T-helper 1 cell (primary cell): ENCODE measurements at places on chromosomes 16 and 17.

DNA sequence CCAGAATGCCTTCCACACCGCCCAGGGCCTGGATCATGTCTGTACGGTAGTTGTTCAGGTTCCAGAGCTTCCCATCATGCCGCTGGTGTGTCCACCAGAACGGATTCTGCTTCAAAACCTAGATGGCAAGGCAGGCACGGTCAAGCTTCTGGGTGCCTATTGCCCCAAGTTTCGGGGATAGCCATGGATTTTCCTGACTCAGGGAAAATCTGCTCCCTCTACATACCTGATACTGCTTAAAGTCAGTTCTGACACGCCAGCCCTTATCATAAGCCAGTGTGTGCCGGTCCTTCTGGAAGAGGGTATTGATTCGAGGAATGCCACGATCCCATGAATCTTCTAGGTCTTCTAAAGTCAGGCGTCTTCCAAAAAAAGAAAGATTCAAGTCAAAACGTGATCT lies 11.4 kb upstream of the RILP start:
- no peak for DNase-seq

DNA sequence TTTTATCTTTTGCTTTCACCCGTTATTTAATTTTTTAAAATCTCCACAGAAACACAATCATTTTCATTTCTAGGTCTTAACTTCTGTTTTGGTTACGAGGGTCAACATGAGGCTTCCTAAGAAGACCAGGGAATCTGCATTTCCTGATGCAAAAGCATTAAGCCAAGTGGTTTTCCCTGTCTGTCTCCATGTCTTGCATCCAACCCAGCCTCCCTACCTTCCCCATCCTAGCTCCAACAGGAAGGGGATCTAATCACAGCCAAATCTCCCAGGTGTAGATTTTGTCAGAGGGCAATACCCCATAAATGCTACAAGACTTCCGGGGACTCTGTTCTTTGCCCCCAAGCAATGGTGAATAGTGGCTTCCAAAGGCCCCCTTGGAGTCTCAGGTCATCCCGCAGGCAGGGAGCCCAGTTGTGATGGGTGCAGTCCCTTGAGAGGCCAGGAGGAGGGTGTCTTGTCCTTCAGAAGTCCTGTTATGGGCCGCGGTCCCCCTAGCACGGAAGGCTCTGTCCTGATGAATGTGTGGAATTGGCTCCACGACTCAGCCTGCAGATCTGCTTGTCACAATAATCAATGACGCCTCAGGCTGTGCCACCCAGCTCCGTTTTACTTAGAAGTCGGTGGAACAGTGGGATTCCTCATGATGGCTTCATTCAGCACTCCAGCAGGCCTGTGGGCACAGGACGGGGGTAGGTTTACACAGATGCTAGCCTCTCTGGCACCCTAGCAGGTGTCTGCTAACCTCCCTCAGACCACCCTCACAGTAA lies 141.1 kb downstream of the RGS9 start:
- DNase-seq, result no peak

DNA sequence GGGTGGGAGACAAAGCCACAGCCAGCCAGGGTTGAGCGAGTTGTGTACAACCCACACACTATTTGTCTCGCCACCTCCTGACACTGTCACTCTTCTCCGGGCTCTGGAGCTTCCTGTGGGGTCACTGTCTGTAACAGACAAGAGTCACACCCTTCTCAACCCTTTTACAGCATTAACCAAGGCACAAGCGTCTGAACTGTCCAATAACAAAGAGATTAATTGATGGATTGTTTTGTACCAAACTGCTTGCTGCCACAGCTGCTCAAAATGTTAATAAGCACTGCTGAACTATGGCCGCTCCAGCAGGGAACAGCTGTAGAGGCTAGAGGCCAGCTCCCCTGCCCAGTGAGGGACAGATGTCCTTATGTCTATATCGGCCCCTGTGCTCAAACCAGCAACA lies 25.2 kb upstream of the HYDIN start:
- no peak for DNase-seq

DNA sequence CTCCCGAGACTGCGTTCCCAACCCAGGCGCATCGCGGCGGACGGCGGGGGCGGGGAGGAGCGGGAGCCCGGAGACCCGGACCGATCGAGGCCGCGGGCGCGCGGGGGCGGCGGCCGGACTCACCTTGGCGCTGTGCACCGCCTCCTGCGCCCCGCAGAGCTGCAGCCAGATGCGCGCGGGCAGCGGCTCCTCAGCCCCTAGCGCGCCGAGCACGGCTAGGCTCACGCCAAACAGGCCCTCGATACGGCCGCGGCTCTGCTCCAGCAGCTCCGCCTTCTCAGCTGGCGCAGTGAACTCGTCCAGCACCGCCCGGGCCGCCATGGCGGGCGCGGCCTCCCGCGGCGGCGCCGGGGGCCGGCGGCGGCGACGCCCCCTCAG lies 339 bp downstream of the N4BP1 start:
- DNase-seq, result no peak

GRCh38 chr17:5069724-5070123 lies 8.5 kb upstream of the ZFP3 start:
- DNase-seq, result no peak

DNA sequence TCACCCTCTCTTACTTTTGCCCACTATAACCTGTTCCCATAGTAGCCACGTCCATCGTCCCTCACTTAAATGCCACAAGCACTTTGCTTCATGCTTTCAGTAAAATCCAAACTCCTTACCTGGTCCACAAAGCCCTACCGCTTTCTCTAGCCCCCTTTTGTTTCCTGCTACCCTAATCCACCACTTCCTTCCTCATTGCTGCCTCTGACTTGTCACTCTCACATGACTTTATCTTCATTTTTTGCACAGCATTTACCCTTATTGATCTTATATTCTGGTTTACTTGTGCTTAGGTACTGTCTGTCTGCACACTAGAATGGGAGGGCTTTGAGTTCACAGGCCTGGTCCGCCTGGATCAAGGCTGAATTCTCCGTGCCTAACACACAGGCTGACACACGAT lies 340.0 kb downstream of the XYLT1 start:
- DNase-seq, result no peak

DNA sequence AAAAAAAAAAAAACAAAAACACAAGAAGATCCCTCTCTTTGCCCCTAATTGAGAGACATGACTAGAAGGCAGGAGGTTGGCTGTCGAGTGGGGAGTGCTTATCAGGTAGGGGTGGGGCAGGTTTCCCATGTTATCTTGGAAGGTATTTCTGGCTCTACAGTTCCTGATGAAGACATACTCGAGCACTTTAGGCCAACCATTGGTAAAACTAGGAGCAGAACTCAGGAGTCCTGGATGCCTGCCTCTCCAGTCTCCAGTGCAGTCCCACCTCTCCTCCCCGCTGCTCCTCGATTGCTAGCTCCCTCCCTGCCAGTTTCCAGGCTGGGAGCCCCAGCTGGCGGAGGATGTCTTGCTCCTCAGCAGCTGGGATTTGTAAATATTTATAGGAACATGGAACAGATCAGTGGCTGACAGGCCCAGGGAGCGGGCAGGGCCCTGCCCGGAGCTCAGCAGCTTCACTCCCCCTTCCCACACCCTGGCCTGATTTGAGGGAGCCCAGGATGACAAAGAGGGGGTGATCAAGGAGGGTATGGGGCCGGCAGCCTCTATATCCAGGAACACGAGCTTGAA lies 11.4 kb upstream of the C1QL1 start:
- DNase-seq, result no peak

DNA sequence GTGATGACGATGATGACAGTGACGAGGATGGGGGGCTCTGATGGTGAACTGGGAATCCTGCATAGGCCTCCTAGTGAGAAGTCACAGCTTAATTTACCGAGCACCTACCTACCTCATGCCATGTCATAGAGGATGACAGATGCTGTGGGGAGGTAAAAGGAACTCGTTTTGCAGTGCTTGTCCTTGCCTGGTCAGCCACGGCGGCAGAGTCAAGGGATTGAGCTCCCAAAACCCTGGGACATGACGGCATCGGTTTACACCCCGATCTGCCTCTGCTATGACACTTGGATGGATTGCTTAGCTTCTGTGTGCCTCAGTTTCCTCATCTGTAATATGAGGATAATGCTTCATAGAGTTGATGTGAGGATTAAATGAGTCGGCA lies 103.2 kb downstream of the NTN1 start:
- no peak for DNase-seq

- DNase-seq, result no peak
These were observed 15.8 kb downstream of the CMTR2 start for GRCh38 chr16:71273384-71273783.

DNA sequence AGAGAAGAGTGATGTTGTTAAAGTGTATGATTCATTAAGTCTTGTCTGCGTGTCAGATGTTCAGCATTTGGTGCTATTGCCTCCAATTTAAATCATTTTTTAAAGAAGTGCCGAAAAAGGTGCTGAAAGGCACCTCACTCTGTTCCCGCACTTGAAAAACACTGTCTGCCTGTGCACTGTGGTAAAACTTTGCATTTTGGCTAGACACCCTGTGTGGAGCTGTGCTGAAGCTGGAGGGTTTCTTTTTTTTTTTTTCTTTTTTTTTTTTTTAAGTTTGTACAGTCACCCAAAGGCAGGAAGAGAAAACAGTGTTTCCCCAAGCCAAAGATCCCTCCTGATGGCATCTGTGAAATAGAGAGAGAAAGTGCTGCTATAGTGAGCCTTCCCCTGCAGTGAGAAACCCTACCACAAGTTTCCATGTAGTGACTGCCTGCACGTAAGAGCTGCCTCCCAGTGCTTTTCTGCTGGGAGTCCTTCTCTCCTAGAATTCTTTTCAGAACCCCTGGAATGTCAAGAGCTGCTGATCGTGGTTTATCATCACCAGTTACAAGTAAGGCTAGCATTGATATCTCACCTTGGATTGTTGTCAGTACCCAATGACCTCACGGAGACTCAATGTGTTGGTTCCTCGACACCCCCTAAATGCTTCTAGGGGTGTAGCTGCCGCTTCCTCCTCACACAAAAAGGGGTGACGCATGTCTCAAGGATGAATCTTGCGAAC lies 116.0 kb upstream of the SOX9 start:
- no peak for DNase-seq

DNA sequence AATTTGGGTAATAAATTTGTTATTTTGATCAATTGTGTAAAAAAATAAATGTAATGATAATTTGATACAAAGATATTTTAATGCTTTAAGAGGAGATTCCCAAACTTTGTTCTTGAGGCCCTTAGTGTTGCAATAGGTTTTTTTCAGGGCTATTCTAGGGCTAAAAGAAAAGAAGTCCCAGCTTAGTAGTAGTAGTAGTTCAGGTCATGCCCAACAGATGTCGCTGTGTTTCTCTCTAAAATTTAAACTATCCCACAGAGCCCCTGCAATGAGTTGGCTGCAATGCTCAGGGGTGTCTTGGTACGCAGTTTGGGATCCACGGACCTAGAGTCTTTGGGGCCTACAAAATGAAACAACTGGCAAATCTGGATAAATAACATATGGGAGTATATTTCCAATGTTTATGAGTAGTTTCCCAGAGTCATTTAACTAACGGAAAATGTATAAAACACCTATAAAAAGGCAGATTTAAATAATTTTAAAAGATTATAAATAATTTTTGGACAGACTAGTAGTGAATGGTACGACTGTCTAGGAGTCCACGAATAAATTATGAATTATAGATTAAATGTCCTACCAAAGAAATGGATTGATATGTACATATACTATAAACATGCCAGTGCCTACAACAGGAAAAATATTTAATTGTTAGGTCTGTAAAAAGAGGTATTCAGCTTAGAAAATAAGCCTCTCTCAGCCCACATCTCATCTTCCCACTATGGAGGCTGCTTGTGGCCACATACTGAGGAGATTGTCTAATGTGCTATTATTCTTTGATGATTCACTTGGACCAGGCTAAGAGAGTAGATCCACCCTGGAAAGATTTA lies 228.5 kb upstream of the PMFBP1 start:
- DNase-seq, result no peak

GRCh38 chr16:20859699-20860098 lies 40.5 kb downstream of the DCUN1D3 start:
- DNase-seq, result no peak

- no peak for DNase-seq
These were observed 104.7 kb upstream of the CHMP6 start for GRCh38 chr17:80886641-80887573.

- no peak for DNase-seq
These were observed 19.7 kb upstream of the PIK3R5 start for GRCh38 chr17:8985054-8985701.

GRCh38 chr16:22734368-22734767 lies 79.6 kb upstream of the HS3ST2 start:
- DNase-seq, result no peak

- no peak for DNase-seq
These were observed 28.3 kb downstream of the TTC19 start for GRCh38 chr17:16027708-16028584.

DNA sequence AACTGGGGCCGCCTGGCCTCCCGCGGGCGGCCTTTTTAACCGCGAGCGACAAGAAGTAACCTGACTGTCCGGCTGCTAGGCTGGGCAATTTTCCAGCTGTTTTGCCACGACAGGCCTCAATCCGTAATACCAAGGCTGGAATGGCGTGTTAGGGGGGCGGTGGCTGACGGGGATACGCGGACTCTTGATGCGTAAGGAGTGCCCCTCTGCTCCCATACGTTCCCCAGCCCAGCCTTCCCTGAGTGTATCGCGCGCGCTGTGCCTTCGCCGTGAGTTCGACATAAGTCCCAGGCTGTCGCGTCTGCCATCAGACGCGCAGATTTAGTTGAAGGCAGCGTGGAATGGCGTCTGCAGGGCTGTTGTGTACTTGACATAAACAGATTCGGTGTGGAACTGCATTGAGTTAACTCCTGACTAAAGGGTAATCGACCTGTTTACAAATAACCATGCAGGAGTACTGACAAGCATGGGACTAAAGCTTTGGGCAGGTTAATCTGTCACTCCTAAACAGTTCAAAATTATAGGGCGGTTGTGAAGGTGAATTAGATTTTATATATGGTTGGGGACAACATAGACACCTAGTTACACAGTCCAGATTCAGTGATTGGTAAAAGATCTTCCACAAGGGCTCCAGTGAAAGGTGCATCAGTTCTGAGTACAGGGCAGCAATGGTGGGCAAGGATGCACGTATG lies 16.6 kb upstream of the ERN1 start:
- peak; percentile 43 for DNase-seq

- DNase-seq, result no peak
These were observed 29.7 kb upstream of the WSB1 start for GRCh38 chr17:27264068-27264812.

GRCh38 chr17:10956821-10957220 lies 118.9 kb upstream of the PIRT start:
- no peak for DNase-seq

DNA sequence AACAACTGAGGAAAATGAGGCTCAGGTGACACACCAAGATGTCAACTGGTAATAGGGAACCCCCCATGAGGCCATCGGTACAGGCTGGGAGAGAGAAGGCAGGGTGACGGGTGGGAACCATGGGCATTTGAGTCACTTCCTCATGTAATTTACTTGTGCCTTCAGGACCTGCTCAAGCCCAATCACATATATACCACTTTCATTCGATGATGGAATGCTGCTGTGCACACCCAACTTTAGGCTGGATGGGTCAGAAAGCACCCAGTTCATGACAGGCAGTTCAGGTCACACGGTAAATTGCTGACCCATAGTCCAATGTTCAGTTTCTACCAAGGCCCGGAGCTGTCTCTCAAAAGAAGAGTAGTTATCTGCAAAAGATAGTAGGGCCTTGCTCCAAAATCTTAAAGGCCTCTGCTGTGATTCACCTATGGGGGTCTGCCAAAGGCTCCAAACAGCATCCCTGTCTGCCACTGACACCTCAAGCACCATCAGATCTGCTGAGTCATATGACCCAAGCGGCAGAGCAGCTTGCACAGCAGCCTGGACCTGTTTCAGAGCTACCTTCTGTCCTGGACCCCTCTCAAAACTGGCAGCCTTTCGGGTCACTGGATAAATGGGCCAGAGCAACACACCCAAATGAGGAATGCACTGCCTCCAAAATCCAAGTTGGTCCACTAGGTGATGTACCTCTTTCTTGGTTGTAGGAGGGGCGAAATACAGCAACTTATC lies 24.7 kb downstream of the ZZEF1 start:
- no peak for DNase-seq
